ENCODE measurements at places on chromosomes 11 and 22.
A peak's percentile ranks its signal among the peaks of the same experiment; 100 is the strongest.

- DNase-seq = no peak
These were observed 581.3 kb downstream of the SOX6 start for GRCh38 chr11:15775015-15775541.

GRCh38 chr11:69576069-69576782, 64.7 kb upstream of the CCND1 start:
- no peak for DNase-seq

GRCh38 chr22:43789452-43789851, 22.7 kb downstream of the EFCAB6 start:
- DNase-seq = peak; percentile 26

DNA sequence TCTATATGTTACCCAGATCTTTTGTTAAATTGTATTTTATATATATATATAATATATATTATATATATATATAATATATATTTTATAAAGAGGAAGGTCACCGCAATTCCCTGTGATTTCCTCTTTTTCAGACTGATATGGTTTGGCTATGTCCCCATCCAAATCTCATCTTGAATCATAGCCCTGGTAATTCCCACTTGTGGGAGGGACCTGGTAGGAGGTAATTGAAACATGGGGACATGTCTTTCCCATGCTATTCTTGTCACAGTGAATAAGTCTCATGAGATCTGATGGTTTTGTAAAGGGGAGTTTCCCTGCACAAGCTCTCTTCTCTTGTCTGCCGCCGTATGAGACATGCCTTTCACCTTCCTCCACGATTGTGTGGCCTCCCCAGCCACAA, 157.6 kb downstream of the RAB38 start:
- DNase-seq = no peak

GRCh38 chr11:69912161-69912910, 93.1 kb upstream of the FGF3 start:
- no peak for DNase-seq

DNA sequence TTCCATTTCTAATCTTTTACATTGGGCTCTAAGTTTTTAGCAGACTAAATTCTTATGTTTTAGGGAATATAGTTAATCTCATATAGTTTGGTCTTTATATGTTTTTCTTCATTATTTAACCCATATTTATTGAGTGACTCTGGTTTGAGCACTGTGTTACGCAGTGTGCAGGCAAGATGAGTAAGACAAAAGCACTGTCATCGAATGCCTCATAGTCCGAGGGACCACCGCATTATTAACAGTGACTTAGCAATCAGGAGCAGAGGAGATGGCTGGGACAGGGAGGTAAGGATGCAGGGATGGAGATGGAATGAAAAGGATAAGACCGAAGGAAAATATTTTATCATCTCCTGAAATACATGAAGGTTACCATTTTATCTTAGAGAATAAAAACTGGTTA, 65.2 kb upstream of the CTSC start:
- DNase-seq = no peak

- DNase-seq = no peak
These were observed 10.9 kb downstream of the TMPRSS5 start for GRCh38 chr11:113695207-113695606.

All from GM12865 (cell line).